ENCODE measurements at places on chromosomes 1 and 21. TPM values are rescaled to one million over a fixed set of nuclear protein-coding genes. Genes with fewer than 3 reads are reported as not detected.
A peak's percentile ranks its signal among the peaks of the same experiment; 100 is the strongest.

- peak; percentile 65 for DNase-seq
- H3K36me3 ChIP-seq = no peaks in the 10 kb centered on the region
- H3K27ac ChIP-seq = peak overlapping the region; percentile 45
- H3K4me1 ChIP-seq = peaks cover 18% of the 10 kb centered on the region
- H3K4me3 ChIP-seq = no peak overlapping the region
Measured at GRCh38 chr1:151547119-151547899, 7.2 kb downstream of the TUFT1 start.

- no peaks in the 10 kb centered on the region for H3K36me3 ChIP-seq
- peaks cover 24% of the 10 kb centered on the region for H3K4me1 ChIP-seq
- H3K27ac ChIP-seq = no peak overlapping the region
Measured at GRCh38 chr1:226666164-226666506, 72.9 kb downstream of the ITPKB start.

DNA sequence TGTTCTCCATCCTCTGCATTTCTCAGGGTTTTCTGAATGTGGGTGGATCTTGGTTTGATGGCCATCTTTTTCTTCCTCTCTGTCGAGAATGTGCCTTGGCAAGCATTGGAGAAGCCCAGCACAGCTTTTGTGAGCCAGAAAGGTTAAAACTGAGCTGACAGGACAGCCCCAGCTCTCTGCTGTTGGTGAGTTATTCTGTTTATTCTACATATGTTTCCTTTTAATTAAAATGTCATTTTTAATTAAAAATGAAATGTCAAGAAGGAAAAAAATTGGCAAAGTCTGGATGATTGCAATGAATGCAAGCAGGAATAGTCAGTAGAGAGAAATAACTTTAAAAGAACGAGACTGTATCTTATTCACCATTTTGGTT is 325.8 kb downstream of the PTBP2 start:
- no peak overlapping the region for H3K4me3 ChIP-seq
- no peaks in the 10 kb centered on the region for H3K36me3 ChIP-seq
- no peak overlapping the region for H3K27ac ChIP-seq
- DNase-seq = no peak
- H3K4me1 ChIP-seq = peaks cover 14% of the 10 kb centered on the region
- H3K27me3 ChIP-seq = no peaks in the 10 kb centered on the region

GRCh38 chr1:229894532-229894931 is 172.5 kb upstream of the GALNT2 start:
- no peaks in the 10 kb centered on the region for H3K4me1 ChIP-seq
- DNase-seq = no peak
- no peak overlapping the region for H3K27ac ChIP-seq
- no peaks in the 10 kb centered on the region for H3K27me3 ChIP-seq
- H3K4me3 ChIP-seq = no peak overlapping the region

DNA sequence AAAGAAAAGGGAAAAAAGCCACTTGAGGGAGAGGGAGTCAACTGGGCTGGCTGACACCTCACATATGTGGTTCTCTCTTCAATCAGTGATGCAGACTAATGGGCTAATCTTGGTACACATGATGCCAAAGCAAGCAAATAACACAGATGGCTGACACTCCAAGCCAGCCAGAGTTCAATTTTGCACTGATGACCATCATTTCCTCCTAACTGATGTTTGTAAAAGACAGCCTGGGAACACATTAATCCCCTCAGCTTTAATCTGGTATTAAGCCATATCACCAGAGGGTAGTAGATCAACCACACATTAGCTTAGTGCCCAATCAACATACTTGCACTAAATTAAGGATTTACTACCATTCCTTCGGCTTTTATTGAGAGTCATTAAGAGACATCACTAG is 2.8 kb downstream of the VPS72 start:
- H3K36me3 ChIP-seq = peaks cover 6% of the 10 kb centered on the region
- H3K4me3 ChIP-seq = no peak overlapping the region
- no peaks in the 10 kb centered on the region for H3K27me3 ChIP-seq
- peaks cover 8% of the 10 kb centered on the region for H3K4me1 ChIP-seq
- H3K27ac ChIP-seq = no peak overlapping the region

- no peaks in the 10 kb centered on the region for H3K27me3 ChIP-seq
- DNase-seq = no peak
- H3K4me3 ChIP-seq = no peak overlapping the region
- H3K27ac ChIP-seq = no peak overlapping the region
- H3K4me1 ChIP-seq = no peaks in the 10 kb centered on the region
Measured at GRCh38 chr1:24226749-24227148, 39.7 kb upstream of the IFNLR1 start.

- H3K4me1 ChIP-seq = peaks cover 7% of the 10 kb centered on the region
- H3K4me3 ChIP-seq = no peak overlapping the region
- H3K36me3 ChIP-seq = no peaks in the 10 kb centered on the region
- no peak overlapping the region for H3K27ac ChIP-seq
Measured at GRCh38 chr1:91036894-91037829, 15.3 kb upstream of the ZNF644 start.

DNA sequence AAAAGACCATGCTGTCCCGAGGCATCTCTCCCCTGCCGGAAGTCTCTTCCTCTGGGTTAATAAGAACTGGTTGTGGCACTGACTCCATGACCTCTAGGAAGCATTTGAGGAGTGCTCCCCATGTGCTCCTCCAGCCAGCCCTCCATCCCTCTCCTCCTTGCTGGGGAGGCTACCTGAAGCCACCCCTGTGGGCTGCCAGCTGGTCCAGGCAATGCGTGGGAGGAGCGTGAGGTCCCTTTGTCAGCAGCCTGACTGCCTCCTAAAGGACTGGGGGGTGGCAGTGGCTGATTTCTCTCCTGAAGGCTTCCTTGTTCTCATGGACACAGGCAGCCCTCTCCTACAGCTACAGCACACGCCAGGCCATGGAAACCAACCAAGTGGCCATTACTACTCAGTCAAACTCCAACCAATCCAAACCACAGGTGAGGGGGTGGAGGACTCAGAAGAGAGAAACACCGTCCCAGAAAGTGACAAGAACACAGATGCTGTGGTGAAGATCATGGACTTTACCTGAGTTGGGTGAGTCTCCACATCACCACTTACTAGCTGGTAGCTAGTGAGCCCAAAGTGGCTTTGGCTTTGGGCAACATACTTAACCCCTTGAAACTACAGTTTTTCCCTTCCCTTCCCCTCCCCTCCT is 35.2 kb downstream of the NENF start:
- H3K4me1 ChIP-seq = peaks cover 4% of the 10 kb centered on the region
- no peak for DNase-seq
- no peaks in the 10 kb centered on the region for H3K36me3 ChIP-seq
- no peak overlapping the region for H3K4me3 ChIP-seq

- no peaks in the 10 kb centered on the region for H3K27me3 ChIP-seq
- no peaks in the 10 kb centered on the region for H3K4me1 ChIP-seq
- H3K36me3 ChIP-seq = no peaks in the 10 kb centered on the region
- no peak overlapping the region for H3K27ac ChIP-seq
- no peak overlapping the region for H3K4me3 ChIP-seq
Measured at GRCh38 chr1:62870148-62870547, 86.2 kb downstream of the ATG4C start.

DNA sequence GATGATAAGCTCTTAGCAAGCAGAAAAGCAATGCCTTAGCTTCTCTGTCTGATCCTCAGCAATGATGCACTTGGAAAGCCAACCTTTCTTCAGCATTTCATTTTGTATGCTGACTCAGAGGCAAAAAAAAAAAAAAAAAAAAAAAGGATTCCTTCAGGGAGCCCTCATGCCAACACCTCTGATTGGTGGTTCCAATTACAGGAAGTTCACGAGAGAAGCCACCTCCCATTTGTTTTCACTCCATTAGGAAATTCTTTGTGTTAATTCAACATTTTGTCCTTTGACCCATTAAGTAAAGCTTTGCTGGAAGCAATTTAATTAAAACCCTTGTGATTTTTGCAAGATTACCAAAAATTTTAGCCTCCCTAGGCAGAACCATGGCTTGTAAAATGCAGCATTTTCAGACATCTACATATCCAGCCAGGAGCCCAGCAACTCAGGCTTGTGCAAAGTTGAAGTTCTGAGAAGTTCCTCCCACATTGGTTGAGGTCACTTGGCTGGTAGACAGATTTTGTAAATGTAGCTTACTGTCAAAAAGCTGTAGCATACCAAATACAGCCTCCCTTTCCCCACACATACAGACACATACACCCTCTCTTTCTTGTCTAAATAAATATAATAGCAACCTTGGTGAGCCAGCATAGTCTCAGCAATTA is 27.1 kb upstream of the VTCN1 start:
- no peaks in the 10 kb centered on the region for H3K36me3 ChIP-seq
- H3K4me1 ChIP-seq = peaks cover 5% of the 10 kb centered on the region
- no peak overlapping the region for H3K27ac ChIP-seq
- H3K27me3 ChIP-seq = no peaks in the 10 kb centered on the region

DNA sequence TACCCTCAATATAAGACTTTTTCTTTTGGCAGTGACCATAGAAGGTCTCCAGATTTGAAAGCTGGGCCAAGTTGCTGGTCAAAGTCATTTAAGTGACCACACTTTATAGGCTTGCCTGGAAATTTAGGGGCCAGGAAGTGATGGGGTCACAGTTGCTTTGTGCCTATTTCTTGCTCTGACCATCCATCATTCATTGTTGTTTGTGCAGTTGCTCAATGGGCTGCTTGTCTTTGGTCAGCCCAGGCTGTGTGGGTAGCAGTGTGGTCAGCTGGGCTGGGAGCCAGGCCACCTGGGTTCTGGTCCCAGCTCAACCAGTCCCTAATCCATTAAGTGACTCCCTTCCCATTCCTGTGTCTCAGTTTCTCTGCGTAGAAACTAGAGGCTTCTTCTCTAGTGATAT is 2.1 kb upstream of the OTUD7B start:
- peaks cover 9% of the 10 kb centered on the region for H3K4me1 ChIP-seq
- no peak overlapping the region for H3K4me3 ChIP-seq
- no peak for DNase-seq
- H3K36me3 ChIP-seq = no peaks in the 10 kb centered on the region

DNA sequence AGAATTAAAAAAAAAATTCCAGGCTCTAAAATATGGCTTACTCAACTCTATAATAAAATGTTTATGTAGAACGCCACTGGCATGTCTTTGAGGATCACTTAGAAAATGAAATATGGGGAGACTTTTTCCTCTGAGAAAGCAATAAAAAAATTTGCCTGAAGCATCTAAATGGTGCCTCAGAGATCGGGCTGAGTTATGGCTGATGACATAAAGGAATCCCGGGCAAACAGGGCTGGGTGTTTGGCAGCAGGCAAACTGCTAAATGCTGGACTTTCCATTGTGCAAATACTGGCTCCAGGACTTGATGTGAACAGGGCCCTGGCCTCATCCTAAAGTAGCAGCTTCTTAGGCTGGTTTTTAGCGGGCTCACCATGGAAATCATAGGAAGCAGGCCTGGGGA is 44.5 kb upstream of the C1orf87 start:
- peaks cover 11% of the 10 kb centered on the region for H3K4me1 ChIP-seq
- H3K27ac ChIP-seq = no peak overlapping the region
- no peaks in the 10 kb centered on the region for H3K27me3 ChIP-seq
- no peaks in the 10 kb centered on the region for H3K36me3 ChIP-seq

GRCh38 chr1:201982082-201982622 is 296 bp upstream of the RNPEP start:
- H3K4me3 ChIP-seq = peak overlapping the region; percentile 68
- no peak overlapping the region for H3K27ac ChIP-seq
- peak; percentile 81 for DNase-seq
- H3K27me3 ChIP-seq = peaks cover 15% of the 10 kb centered on the region
- no peaks in the 10 kb centered on the region for H3K36me3 ChIP-seq

DNA sequence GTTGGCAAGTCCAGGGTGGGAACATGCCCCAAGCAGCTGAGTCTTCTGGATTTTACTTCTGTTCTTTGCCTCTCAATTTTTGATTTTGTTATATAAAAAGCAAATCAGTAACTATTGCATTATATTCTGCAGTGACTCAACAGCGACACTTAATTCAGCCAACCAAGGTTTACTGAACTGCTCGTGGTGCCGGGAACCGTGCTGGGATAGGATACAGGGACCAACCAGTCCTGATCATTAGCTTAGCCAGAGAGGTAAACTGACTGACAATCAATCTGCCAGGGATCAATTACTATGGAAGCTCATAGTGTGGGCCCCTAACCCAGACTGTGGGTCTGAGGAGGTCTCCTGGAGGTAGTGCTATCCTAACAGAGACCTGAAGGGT is 68.4 kb upstream of the ZNF281 start:
- no peaks in the 10 kb centered on the region for H3K27me3 ChIP-seq
- DNase-seq = no peak
- no peaks in the 10 kb centered on the region for H3K4me1 ChIP-seq
- H3K36me3 ChIP-seq = no peaks in the 10 kb centered on the region

GRCh38 chr1:156582388-156583017 is 3.0 kb downstream of the TTC24 start:
- no peaks in the 10 kb centered on the region for H3K36me3 ChIP-seq
- no peak overlapping the region for H3K27ac ChIP-seq
- H3K27me3 ChIP-seq = no peaks in the 10 kb centered on the region
- no peak overlapping the region for H3K4me3 ChIP-seq
- no peak for DNase-seq

GRCh38 chr1:161849518-161849917 is 83.4 kb downstream of the ATF6 start:
- no peaks in the 10 kb centered on the region for H3K36me3 ChIP-seq
- H3K4me1 ChIP-seq = no peaks in the 10 kb centered on the region
- H3K27me3 ChIP-seq = no peaks in the 10 kb centered on the region
- DNase-seq = no peak

DNA sequence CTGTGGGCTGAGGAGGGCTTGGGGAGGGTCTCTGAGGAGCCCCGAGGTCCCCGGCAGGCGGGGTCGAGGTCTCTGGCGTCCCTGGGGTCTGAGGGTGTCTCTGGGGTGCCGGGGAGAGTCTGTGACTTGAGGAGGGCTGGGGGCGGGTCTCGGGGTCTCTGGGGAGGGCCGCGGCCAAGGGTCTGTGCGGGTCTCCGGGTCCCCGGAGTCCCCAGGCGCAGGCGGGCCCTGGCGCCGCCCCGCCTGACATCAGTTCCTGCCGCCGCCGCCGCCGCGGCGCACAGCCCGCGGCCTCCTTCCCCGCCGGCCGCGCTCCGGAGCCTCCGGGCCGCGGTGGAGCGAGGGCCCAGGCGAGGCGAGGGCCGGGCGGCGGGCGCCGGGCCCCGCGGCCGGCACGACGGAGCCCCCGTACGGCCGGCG is at the start of gene PLEKHM2:
Gene PLEKHM2, plus strand, starts transcription at position 279 of the 420 bp plus-strand sequence. CDS start 239 bp downstream, outside the sequence.
- peak within 1 kb of the TSS; percentile 23 for H3K27ac ChIP-seq
- H3K36me3 ChIP-seq = no peaks in the 10 kb centered on the region
- H3K4me3 ChIP-seq = peak within 1 kb of the TSS; percentile 88
- H3K4me1 ChIP-seq = peaks cover 11% of the 10 kb centered on the region
- DNase-seq = peak; percentile 77
- H3K27me3 ChIP-seq = no peaks in the 10 kb centered on the region

GRCh38 chr1:20370698-20371097 is 80.0 kb downstream of the VWA5B1 start:
- DNase-seq = no peak
- peaks cover 100% of the 10 kb centered on the region for H3K27me3 ChIP-seq
- no peak overlapping the region for H3K27ac ChIP-seq
- H3K4me3 ChIP-seq = no peak overlapping the region
- H3K4me1 ChIP-seq = peaks cover 12% of the 10 kb centered on the region
- no peaks in the 10 kb centered on the region for H3K36me3 ChIP-seq

TENT5C gene
- total RNA-seq = 0.39 TPM

GJA9 gene
- not detected for total RNA-seq

TMEM200B gene
- total RNA-seq = 0.56 TPM
